NCI-H510A (cell line): ENCODE measurements at places on chromosomes 3 and 15.
A peak's percentile ranks its signal among the peaks of the same experiment; 100 is the strongest.

- DNase-seq, result no peak
These were observed 132.0 kb upstream of the IL12A start for GRCh38 chr3:159856590-159857104.

DNA sequence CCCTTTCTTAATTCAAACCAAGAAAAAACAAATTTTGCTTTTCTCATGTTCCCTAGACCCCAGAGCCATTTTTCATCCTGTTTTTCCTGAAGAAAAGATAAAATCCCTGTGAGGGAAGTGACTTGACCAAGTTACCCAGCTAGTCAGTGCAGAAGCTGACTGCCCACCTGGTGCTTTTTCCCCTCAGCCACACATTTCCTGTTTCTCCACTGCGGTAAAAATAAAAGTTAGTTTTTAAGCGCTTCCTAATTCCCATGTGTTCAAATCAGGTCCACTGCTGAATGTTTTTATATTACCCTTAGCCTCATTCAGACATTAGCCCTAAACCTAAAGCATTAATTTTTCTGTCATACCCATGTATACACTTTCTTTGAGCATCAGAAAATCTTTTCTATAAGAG, 26.1 kb downstream of the PPP2R3A start:
- no peak for DNase-seq

DNA sequence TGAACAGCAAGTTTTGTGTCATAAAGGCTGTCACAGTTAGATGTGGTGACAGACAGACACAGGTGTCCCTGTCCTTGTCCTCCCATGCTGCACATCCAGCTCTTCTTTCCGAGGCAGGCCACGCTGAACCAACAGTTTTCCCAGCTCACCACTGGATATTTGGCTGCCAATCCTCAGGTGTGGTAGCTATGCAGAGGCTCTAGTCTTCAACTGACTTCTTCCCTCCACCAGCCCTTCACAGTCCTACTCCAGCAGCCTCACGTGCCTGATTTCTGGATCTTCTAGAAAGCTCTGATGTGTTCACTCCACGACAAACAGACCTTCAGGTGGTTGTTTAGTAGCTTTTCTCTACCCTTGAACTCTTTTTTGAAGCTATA, 145.5 kb downstream of the UACA start:
- DNase-seq, result no peak

- DNase-seq, result no peak
These were observed 360.9 kb downstream of the ZNF385D start for GRCh38 chr3:21390136-21390535.

DNA sequence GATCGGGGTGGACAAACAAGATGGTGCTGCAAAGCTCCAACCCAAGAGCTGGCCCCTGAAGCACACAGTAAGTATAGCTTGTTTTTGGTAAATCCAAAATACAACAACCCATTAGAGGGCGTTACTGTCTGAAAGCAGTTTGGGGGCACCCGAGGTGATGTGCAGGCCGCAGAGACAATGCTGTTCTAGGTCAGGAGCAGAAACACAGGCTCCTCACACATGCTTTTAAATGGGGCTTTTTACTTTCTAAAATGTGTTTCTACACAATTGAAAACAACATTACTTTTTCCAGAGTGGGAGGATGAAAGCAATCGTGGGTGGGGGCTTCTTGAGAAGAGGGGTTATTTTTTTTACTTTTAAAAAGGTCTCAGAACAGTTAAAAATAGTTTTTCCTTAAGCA, 1029.3 kb upstream of the CFAP20DC start:
- no peak for DNase-seq

DNA sequence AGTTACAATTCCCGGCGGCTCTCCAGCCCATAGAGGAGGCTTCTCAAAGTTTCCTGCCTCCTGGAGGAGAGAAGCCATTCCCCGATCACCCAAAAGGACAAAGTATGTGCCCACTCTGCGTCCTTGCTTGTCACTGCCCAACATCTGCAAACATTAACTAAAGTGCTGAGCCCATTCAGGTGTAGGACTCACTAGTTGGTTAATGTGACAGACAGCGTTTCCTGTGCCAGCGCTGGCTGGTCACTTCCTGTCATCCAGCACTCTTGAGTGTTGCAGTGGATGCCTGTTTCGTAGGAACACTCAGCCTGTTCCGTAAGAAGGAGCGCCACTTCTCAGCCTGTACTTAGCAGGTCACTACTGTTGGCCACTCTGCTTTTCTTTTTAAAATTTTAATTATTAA, 100.3 kb downstream of the APBA2 start:
- DNase-seq, result no peak

DNA sequence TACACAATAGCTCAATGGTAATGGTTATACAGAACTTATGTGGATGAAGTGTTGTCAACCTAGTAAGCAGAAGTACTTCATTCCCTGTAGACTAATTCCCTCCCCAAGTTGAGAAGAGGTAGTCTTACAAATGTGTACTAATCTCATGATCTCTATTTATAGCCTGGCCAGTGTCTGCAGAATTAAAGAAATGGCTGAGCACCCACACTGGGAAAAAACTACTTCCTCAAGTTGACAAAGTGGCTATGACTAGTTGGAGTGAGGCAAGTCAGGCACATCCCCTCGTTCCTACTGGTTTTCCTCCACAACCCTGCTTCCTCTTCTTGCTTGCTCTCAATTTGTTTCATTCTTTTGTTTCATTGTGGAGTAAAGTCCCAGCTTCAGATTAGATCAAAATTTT, 566.7 kb upstream of the ZNF717 start:
- no peak for DNase-seq

GRCh38 chr3:34947834-34948233, 691.5 kb upstream of the ARPP21 start:
- DNase-seq, result no peak

GRCh38 chr3:99562990-99563607, 75.3 kb upstream of the COL8A1 start:
- no peak for DNase-seq

GRCh38 chr3:135106445-135106844, 311.4 kb downstream of the EPHB1 start:
- DNase-seq, result peak; percentile 55
